Upper lobe of right lung (tissue), 1 donor: ENCODE measurements at places on chromosomes 2 and 18. TPM values are rescaled to one million over a fixed set of nuclear protein-coding genes. Genes with fewer than 3 reads are reported as not detected.
A peak's percentile ranks its signal among the peaks of the same experiment; 100 is the strongest.

The ACMSD gene
- total RNA-seq = not detected

The ZNF396 gene
- 3.1 TPM for total RNA-seq

The DAW1 gene
- total RNA-seq = not detected

The CERKL gene
- total RNA-seq = 0.29 TPM

The DYNAP gene
- total RNA-seq = not detected

The TCF23 gene
- not detected for total RNA-seq

The CD302 gene
- 109 TPM for total RNA-seq

- DNase-seq = no peak
Observed at GRCh38 chr2:57376985-57377384, 669.6 kb upstream of the VRK2 start.

- DNase-seq = no peak
Observed at GRCh38 chr2:188576006-188576405, 284.3 kb downstream of the GULP1 start.

GRCh38 chr2:43421194-43421593 is 174.6 kb downstream of the THADA start:
- no peak for DNase-seq

DNA sequence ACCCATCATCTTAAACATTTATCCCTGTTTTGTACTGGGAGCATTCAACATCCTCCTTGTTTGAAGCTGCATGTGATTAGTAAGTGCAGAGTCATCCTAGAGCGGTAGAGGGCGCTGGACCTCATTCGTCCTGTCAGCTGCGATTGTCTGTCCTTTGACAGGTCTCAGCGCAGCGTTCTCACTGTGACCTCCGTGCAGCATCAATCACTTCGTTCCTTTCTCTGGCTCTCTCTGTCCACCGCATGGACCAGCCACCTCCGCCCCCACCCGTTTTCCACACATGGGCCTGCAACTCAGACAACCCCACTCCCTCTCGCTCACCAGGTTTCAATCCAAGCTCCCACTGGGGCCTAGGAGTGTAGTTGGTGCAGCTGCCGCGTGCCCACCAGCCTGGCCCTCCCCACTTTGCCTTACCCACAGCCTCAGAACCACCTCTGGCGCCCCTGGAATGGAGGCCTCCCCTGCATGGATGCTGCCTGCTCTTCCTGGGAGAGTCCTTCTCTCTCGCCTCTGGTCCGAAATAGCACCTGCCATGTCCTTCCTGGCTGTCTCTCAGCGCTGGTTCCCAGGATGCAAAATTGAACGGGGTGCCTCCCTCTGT is 90.5 kb downstream of the NDUFA10 start:
- DNase-seq = peak; percentile 59

DNA sequence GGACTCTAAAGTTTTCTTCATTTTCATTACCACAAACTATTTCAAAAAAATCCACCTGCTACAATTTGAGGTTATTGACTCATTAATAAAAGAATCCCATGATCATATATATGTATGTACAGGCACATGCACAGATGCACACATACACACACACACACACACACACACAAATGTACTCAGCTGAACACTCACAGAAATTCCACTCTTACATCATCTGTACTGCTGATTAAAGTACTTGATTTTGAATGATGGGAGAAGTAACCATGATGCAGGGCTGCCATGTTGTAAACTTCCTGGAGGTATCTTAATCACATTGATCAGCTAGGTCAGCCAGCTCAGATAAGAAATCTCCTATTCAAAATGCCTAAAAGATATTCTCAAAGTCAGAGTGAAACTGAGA is 1313.2 kb upstream of the NRXN1 start:
- no peak for DNase-seq

DNA sequence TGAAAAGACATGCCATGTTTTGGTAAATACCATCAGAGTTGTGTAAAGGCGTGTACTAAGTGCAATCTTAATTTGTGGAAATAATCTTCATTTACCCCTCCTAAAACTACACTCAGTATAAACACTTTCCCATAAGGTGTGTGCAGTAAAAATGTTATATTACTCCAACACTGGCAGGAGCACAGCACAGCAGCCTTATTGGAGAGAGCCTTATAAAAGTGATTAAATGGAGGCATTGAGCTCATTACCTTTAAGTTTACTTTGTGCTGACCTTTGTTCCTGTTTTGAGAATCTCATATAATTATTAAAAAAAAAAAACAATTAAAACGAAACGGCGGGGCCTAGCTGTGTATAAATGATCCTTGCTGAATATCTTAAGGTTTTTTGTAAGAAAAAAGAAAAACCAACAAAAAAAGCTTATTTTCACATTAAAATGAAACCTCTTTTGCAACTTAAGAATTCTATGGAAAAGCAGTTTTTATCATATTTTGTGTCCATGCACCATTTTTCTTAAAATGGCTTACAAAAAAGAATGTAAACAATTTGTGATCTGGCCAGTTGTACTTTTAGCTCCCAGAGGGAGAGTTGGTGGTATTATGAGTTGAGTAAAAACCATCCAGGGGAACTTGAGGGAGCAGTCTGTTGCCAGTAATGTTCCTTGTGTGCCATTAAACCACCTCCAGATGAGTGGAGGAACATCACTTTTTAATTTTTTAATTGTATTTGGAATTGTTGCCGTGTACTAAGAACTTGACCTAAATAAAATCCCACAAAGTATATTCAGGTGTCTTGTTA is 103.4 kb downstream of the ABI2 start:
- DNase-seq = no peak

GRCh38 chr2:191103774-191104173 is 47.0 kb downstream of the STAT4 start:
- DNase-seq = no peak

- DNase-seq = no peak
Observed at GRCh38 chr2:174555998-174556397, 41.6 kb downstream of the WIPF1 start.

GRCh38 chr2:112640800-112641675 is 4.7 kb upstream of the SLC20A1 start:
- DNase-seq = peak; percentile 61

DNA sequence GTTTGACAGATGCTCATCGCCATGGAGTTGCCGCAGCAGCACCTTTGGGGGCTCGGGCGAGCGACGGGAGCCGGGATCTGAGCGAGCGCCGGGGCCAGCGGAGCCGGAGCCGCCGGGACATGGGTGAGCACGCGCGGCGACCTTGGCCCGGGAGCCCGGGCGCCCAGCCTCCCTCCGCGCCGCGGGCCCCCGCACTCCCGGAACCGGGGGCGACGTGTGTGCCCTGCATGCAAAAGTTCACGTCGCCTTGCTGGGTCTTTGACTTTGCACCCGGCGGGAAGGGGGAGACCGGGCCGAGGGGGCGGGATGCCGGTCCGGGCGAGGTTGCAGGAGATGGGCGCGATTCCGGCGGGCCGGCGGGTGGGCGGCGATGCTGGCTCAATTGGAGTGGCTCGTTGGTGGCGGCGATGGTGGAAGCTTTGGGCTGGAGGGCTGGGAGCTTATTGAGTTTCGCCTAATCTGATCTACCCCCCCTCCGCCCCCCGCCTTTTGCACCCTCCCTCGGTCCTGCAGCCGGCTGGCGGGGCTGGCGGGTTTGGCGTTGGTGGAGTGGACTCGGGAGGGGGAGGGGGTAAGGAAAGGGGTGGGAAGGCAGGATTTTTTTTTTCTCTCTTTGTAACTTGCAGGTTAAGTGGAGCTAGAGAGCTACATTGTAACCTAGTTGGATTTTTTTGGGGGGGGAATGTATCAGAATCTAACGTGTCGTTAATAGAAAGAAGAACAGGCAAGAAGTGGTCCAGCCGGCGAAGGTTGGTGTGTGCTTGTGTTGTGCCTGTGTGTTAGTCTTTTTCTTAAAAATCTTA is at the start of gene SETBP1:
Gene SETBP1 (plus strand): TSS at position 616 of the 803 bp plus-strand sequence. CDS start 20,459 bp downstream, outside the sequence.
- DNase-seq = peak; percentile 77

- DNase-seq = no peak
Observed at GRCh38 chr18:79645291-79645983, 34.2 kb upstream of the CTDP1 start.

DNA sequence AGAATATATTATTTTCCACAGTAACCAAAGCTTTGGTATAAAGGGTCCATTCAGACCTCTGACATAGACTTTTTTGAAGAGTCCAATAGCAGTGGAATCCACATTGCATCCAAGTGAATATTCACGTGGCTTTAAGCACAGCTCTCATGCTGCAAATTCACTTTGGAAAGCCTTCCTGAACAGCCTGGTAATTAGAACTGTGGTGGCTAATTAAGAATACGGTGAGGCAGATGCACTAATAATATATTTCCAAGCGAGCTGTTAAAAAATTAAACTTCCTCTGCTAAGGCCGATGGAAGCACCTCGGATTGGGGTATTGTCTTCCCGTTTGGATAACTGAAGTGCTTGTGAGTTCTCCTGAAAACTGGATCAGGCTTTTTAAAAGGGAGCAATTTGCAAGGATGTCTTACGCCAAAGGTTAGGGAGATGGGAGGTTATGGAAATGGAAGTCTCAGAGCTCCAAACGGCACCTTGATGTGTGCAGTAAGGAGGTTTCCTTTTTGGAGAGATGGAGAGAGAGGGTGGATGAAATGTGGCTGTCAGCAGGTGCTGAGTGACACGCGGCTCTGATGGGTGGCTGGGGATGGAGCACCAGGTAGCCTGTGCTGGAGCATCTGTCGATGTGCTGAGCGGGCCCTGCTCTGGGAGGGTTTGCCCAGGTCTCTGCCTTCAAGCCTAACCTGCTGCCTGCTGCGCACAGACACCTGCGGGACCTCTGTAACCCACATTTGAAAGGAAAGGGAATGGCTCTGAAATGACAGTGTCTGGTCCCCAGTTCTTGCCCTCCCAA is 37.5 kb downstream of the CABLES1 start:
- no peak for DNase-seq

DNA sequence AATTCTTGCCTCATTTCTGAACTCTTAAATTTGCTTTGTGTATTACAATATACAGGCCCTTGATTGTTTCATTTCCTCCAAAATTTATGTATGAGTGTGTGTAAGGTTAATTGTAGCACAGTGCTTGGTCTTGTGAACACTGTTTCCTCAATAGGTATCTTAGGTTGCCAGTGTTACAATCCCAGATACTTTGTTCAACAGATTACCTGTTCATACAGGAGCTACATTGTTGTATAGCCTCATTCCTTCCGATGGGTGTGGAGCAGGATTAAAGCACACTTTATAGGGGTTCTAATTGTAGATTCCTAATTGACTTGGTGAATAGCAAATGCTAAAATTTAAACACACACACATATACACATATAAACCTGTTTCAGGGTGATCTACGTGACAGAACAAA is 10.7 kb downstream of the RBBP8 start:
- DNase-seq = no peak

GRCh38 chr18:21316296-21316695 is 74.3 kb downstream of the GREB1L start:
- no peak for DNase-seq

- no peak for DNase-seq
Observed at GRCh38 chr2:30235008-30235655, 3.8 kb downstream of the LBH start.

DNA sequence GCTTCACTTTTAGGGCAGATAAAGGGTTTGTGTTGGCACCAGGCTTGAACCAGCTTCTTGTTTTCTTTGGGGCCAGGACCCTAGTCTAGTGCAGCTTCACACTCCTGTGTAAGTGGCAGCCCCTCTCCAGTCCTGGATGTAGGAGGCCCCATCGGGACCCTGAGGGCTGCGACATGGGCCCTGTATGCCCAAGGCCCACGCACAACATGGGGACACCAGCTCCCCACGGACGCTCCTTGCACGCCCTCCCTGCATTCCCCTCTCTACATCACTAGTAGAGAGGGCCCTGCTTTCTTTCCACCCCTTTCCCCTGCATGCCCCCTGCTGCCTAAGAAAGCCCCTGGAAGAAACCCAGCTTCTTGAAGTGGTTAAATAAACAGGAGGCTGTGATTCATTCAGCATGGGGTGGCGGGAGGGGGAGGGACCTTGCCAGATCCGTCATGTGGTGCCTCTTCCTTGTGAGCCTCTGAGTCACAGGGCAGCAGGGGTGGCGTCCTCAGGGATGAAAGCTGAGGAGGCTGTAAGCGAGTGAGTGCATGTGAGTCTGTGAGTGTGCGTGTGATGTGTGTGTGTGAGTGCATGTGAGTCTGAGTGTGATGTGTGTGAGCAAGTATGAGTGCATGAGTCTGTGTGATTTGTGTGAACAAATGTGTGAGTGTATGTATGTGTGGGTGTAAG is 42.5 kb downstream of the COPS8 start:
- DNase-seq = peak; percentile 90

- no peak for DNase-seq
Observed at GRCh38 chr2:84938194-84938879, 32.6 kb upstream of the KCMF1 start.
